Smooth muscle cell of the brain vasculature (primary cell): ENCODE measurements at places on chromosomes 3 and 15.

- DNase-seq, result peak; percentile 18
Measured at GRCh38 chr3:106176734-106177133, 307.9 kb upstream of the CBLB start.

- DNase-seq, result no peak
Measured at GRCh38 chr3:12716605-12717151, 42.4 kb downstream of the TMEM40 start.

GRCh38 chr15:67127331-67127664 is 61.9 kb downstream of the SMAD3 start:
- no peak for DNase-seq

GRCh38 chr3:112769286-112769978 is 77.2 kb downstream of the CD200R1L start:
- DNase-seq, result no peak

- no peak for DNase-seq
Measured at GRCh38 chr3:117989982-117990381, 1044.7 kb downstream of the IGSF11 start.

DNA sequence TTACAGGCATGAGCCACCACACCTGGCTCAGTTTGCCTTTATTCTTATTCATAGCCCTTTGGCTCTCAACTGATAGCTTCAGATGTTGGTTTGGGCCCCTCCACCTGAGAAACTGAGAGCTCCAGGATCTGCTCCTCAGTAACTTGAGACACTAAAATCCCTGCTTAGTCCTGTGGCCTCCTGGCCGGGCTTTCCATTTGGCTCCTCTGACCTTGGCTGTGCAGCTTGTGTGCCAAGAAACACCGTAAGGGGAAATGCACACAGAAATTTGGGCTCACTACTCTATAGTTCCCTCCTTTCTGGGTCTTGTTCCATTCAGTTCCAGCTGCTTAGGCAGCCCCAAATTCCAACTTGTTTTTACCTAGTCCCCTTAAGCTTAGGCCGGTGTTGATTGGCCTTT is 24.9 kb downstream of the NIPA2 start:
- DNase-seq, result no peak

- DNase-seq, result no peak
Measured at GRCh38 chr15:27336676-27337075, 365.7 kb downstream of the GABRG3 start.

DNA sequence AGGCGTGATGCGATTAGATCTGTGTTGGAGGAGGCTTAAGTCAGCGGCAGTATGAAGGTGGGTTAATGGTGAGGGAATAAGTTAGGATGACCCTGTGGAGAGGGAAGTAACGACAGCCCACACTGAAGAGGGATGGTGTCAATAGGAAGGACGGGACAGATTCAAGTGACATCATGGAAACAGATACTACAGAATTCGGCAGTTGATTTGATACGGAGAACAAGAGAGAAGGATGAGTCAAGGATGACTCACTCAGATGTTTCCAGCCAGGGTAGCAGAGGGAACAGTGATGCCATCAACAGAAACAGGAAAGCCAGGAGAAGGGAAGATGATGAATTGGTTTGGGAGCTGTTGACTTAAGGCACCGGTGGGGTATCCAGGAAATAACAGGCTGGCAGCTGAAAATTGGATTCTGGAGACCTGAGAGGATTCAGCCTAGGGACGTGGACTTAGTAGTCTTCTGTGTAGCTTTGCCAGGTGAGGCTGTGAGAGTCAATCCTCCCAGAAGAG is 38.0 kb downstream of the SHC4 start:
- peak; percentile 46 for DNase-seq

DNA sequence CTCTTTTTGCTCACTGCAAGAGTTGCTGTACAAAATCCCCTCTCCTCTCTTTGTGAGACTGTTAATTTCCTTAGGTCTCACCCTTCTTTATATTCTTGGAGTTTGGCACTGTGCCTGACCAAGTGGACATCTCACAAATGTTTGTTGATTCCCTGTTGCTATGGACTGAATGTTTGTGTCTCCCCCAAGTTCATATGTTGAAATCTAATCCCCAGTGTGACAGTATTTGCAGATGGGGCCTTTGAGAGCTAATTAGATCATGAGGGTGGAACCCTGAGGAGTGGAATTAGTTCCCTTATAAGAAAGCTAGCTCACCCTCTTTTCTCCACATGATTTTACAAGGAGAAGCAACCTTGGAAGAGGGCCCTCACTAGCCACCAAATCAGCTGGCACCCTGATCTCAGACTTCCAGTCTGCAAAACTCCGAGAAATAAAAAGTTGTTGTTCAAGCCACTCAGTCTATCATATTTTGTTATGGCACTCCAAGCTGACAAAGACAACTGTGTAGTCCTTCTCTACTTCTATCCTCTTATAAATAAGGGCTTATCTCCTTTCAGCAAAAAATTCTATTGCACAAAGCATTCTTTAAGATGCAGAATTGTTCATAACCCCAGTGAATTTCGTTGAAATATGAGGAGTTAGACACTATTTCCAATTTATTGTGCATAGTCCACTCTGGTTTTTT is 65.5 kb upstream of the NPHP3 start:
- no peak for DNase-seq

DNA sequence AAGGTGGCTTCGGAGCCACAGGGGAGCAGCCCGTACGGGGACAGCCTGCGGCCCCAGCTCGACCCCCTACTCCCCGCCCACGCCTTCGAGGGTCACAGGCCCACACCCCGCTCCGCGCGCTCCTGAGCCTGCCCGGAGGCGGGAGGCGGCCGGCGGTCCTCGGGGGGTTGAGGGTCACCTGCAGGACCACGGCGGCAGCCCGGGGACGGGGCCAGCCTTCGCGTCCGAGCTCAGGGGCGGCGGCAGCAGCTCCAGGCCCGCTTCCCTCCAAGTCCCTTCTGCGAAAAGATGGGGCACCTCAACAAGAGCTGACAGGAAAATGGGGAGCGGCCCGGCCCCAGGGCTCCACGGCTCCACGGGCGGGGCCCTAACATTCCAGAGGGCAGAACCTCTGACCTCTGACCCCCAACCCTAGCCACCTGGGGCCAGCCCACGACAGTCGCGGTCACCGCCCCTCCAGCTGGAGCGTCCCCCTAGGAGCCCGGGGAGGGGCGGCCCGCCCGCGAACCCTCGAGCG is 428 bp downstream of the LYSMD4 start:
- DNase-seq, result no peak

- DNase-seq, result no peak
Measured at GRCh38 chr3:113600418-113601182, 68.2 kb downstream of the SIDT1 start.

GRCh38 chr15:48020166-48020565 is 100.6 kb upstream of the SLC24A5 start:
- DNase-seq, result no peak

DNA sequence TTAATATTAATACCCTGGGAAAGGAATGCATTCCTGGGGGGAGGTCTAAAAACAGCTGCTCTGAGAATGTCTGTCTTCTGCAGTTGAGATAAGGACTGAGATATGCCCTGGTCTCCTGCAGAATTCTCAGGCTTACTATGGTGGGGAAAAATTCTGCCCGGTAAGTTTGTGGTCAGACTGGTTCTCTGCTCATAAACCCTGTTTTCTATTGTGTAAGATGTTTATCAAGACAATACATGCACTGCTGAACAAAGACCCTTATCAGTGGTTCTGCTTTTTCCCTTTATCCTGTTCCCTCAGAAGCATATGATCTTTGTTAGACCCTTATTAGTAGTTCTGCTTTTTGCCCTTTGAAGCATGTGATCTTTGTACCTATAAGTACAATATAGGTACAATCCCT is 494.6 kb downstream of the CNTN6 start:
- DNase-seq, result no peak

GRCh38 chr3:94146455-94146854 is 83.6 kb downstream of the NSUN3 start:
- DNase-seq, result no peak

GRCh38 chr15:90209591-90209990 is 8.5 kb downstream of the SEMA4B start:
- no peak for DNase-seq

- no peak for DNase-seq
Measured at GRCh38 chr3:56994391-56994790, 66.1 kb upstream of the SPATA12 start.

- DNase-seq, result no peak
Measured at GRCh38 chr15:48581219-48581618, 64.3 kb downstream of the FBN1 start.

- DNase-seq, result no peak
Measured at GRCh38 chr3:169148448-169149348, 514.8 kb downstream of the MECOM start.

DNA sequence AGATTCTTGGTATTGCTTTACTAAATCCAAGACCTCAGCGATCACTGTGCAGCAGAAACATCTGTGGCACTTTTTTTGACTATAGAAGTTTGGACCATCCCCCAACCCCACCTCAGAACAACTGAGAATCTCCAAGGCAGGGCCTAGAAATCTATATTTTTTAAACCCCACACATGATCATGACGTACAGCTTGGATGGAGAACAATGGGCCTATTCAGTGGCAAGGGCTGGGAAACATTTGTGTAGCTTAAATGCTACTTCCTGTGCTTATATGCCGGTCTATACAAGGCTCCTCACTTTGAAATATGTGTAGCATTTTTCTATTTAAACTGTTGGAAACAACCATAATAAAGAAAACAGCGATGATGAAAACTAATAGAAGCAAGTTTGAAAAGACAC is 55.1 kb upstream of the SPRED1 start:
- no peak for DNase-seq

DNA sequence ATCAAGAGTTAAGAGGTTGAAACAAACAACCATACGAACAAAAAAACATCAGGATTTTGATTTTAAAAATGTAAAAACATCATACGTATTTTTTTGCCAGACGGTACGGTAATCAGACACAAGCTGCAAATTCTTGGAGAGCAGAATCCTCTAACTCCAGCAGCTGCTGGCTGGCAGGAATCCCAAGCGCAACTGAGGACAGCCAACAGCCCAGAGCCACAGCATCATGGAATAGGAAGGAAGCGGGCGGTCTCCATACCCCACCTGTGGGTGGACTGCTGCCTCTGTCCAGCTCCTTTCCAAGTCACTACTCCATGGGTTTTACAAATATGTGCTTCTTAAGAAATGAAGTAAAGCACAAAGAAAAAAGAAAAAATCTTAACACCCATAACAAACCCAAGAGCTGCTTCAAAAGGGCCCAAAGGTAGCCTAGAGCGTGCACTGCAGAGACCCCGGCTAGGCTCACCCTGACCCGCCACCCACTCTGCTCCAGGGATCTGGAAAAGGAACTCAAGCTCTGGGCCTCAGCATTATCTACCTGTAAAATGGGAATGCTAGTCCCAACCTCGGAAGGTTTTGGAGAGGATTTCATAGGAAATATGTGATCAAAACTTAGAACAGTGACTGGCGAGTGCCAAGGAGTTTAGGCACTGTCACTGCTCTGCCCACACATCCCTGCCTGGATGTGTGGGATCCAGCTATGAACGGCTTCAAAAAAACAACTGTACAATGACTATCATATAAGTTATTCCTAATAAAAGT is 33.4 kb downstream of the ZXDC start:
- DNase-seq, result no peak
